Stimulated activated CD8-positive, alpha-beta memory T cell treated with anti-CD3 and anti-CD28 coated beads, Interleukin-7, amount 100 ng/mL, for 1 hour (primary cell): ENCODE measurements at places on chromosomes 16 and 17.

- DNase-seq, result no peak
Measured at GRCh38 chr16:72612256-72612655, 435.7 kb downstream of the ZFHX3 start.

- no peak for DNase-seq
Measured at GRCh38 chr17:2138761-2139160, 83.9 kb downstream of the HIC1 start.

- no peak for DNase-seq
Measured at GRCh38 chr16:22014271-22014873, 6.5 kb downstream of the MOSMO start.

DNA sequence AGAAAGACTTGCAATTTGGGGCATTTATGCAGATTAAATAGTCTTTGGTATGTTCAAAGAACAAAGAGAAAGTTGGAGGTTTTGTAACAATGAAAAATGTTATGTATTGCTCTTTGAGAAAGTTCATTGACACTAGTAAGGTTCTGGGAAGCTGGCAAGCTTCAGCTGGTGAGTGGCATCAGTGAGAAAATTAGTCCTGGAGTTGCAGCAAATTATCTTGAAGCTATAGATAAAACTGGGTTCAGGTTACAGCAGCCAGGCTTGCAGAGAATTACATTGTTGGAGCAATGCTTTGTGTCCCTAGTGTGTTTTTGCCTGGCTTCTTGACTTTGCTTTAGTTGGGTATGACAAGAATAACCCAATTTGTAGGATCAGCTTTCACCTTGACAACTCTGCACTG, 221.2 kb downstream of the CDH13 start:
- no peak for DNase-seq

- no peak for DNase-seq
Measured at GRCh38 chr16:57999971-58000705, at the start of gene ZNF319. Gene ZNF319 (minus strand): TSS chr16:58000672. CDS start chr16:57998265, 2,407 bp downstream.

GRCh38 chr17:63699638-63700527, at the start of gene LIMD2:
Gene LIMD2 (minus strand): TSS chr17:63700125. CDS start chr17:63699298, 827 bp downstream.
- DNase-seq, result peak; percentile 77

- no peak for DNase-seq
Measured at GRCh38 chr16:1978476-1979120, 2.7 kb downstream of the NOXO1 start.

GRCh38 chr17:17062866-17063265, 20.6 kb downstream of the MPRIP start:
- DNase-seq, result no peak

GRCh38 chr16:8886593-8887430, 4.7 kb downstream of the LITAFD start:
- no peak for DNase-seq

DNA sequence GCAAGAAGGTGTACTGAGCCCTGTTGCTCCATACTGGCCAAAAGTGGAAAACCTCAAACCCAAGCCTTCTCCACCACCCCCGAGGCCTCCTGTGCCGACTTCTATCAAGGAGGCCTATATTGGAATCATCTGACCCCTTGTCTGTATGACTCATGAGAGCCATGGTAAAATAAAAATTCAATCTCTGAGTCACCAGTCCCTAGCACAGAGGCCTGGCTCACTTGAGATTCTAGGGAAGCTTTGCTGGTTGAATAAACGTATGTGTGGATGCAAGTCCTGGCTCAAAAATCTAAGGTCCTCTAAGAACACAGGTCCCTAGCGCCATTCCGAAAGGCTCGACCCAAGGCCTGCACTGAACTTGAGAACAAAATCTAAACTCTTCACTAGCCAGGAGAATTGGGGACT, 15.0 kb downstream of the NSMCE1 start:
- no peak for DNase-seq

DNA sequence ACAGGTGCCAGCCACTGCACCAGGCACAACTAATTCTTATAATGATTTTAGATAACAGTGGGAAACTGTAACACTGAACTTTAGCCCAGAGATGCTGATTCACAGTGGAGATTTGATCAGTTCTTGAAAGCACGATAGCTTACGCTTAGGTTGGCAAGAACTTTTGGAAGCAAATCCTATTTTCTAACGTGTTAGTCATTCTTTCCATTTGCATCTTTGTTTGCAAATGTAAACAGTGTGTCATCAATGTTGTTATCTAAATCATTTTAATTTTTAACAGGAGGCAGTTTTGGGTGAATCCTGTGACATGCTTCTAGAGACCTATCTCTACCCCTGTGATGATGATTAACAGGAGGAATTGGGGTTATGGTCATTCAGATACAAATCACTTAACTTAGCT, 35.7 kb upstream of the GNA13 start:
- DNase-seq, result no peak

- DNase-seq, result no peak
Measured at GRCh38 chr17:67546578-67547527, 169.8 kb downstream of the PITPNC1 start.

DNA sequence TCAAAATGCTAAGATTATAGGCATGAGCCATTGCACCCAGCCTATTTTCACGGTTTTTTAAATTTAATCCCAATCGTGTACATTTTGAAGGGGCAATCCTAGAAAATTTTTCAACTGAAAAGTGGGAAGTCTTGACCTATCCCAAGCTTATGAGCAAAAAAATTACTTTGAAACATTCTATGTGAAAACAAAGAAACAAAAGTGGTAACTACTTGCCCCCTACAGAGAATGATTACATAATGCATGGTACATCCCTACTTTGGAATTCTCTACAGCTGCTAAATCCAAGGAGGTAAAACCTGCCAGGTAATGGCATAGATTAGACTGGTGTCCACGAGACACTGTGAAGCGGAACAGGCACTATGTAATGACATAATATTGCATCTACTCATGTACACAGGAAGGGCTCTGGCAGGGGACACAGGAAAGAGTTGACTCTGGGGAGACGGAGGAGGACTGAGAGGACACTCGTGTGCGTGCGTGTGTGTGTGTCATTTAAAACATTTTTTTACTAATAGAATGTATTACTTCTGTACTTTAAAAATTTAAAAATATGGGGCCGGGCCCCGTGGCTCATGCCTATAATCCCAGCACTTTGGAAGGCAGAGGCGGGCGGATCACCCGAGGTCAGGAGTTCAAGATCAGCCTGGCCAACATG, 15.7 kb downstream of the ASGR2 start:
- DNase-seq, result no peak

DNA sequence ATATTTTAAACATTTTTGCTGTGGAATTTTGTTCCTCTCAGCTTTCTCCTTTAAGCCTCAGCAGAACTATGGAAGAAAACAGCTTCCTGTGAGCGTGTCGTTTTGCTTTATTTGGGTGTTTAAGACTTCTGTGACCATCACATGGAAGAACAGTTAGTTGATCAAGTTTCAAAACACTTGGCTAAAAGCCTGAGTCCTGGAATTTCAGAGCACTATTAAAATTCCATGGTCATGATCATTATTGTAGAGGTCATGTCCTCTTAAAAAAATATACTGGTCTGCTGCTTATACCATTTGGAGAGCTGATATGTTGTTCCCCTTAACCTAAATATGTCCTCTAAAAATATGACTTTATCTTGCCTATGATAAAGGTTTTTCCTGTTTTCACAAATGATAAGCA, 12.6 kb upstream of the CDR2 start:
- DNase-seq, result no peak

- no peak for DNase-seq
Measured at GRCh38 chr17:77356109-77356689, 215.4 kb downstream of the SEC14L1 start.

GRCh38 chr16:59242556-59242955, 508.4 kb upstream of the GOT2 start:
- no peak for DNase-seq

DNA sequence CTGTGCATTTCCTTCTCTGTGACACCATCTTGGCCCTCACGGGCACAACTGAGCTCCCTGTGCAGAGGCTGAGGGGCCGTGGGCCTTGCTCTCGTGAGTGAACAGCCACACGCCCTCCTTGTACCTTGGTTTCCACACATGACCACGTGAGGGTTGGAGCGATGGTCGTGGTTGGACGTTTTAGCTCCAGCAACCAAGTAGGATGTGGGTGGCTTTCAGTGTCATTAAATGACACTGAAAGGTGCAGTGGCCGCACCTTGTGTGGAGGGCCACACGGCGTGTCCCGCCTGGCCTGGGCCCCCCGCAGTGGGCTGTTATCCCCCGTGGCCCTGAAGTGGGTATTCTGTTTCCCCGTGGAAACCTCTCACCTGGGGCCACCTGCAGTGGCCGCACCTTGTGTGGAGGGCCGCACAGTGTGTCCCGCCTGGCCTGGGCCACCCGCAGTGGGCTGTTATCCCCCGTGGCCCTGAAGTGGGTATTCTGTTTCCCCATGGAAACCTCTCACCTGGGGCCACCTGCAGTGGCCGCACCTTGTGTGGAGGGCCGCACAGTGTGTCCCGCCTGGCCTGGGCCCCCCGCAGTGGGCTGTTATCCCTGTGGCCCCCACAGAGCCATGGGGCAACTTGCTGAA, 28.2 kb downstream of the ACSF3 start:
- DNase-seq, result no peak

DNA sequence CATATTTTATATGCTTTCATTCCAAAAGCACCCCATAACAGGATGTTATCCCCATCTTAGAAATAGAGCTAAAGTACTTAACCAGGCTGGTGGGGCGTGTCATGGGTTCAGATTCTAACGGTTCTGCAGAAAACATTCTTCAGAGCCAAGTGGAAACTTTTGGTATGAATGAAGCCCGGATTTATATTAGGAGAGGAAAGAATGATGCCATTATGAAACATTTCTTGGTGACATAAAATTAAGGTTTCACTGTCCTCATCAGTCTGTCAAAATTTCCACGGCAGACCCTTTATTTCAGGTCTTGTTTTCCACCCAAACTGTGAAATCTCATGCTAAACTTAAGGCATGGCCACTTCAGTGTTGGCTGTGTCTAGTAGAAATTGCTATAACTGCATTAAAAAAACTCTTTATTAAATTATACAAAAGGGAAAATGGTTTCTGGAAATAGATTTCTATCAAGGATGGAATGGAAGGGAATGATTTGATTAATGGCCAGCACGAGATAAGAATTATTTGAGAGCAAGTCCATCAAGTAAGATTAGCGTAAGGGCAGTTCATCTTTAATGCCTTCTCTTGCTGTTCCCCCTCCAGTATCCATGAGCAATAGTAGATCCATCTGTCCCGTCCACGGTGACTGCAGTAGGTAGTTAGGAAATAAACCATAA, 11.7 kb downstream of the PRKCA start:
- DNase-seq, result no peak

- DNase-seq, result no peak
Measured at GRCh38 chr16:86625029-86625428, 46.7 kb downstream of the FOXL1 start.

- no peak for DNase-seq
Measured at GRCh38 chr16:11800382-11800718, 3.3 kb upstream of the ZC3H7A start.

DNA sequence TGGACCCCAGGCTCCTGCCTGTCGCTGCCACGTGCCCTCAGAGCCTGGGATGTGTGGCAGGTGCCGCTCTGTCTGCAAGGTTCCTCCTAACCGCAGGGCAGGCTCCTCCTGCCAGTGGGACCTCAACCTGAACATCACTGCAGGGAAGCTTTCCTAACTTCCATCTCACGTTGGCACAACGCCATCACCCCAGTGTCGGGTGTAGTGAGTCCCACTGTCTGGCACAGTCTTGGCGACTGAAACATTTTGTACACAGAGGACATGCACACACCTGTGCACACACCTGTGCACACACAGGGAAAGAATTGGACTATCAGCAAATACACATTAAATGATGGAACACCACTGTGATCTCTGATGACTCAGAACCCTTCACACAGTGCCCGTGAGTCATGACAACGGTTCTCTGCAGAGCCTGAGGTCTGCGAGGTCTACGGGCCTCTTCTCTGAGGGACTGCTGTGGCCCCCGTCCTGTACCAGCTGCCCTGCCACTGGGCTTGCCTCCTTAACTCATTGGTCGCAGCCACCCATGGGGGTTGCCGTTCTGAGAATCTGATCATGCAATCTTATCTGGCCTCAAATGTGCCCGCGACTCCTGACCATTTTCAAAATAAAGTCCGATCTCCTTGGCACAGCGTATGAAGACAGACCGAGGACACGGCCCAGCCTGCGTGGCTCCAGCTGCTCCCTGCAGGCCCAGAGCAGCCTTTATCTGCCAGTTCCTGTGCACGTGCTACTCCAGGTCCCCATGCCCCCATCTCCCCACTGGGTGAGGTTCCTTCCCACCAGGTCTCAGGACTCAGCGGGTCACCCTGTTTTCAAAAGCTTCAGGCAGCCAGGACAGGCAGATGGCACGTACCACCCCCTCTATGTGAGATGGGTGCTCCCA, 7.6 kb downstream of the CCDC57 start:
- no peak for DNase-seq

DNA sequence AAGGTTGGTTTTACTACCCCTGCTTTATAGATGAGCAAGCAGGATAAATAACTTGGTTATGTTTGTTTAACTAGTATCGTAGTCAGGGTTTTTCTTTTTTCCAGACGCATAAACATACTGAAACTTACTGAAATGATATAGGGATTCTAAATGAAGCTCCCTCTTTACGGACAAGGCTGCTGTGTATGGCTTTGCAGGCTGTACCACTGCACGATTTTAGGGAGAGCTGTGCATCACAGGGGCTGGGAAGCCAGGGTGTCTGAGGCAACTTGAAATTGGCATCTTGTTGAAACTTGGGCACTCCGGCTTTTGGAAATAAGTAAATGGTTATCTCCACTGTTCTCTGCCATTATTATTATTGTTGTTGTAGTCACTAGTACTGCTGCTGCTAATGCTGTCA, 218.1 kb upstream of the CDH8 start:
- no peak for DNase-seq

- no peak for DNase-seq
Measured at GRCh38 chr17:67196422-67196821, 48.6 kb downstream of the HELZ start.

DNA sequence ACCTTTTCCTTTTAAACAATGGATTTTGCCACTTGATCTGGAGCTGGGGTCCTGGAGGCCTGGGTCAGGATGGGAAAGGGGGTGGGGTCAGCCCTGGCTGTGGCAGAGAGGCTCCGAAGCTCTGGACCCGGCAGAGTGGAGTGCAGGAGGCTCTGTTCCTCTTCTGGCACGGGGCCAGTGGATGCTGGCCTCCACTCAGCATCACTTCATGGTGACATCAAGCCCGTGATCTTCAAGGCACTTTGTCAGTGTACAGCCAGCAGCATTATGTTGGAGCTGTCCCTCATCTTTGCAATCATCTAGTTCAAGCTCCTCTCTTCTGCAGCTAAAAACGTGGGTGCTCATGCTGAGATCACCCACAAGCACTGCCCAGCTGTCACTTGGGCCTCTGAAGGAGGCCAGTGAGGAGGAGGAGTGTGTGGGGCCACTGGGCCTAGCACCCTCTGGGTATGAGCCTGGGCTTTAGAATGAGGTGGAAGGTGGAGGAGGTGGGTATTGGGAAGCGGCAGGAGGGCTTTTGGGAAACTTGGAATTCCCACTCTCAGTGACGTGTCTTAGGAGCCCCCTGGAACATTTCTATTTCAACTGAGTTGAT, 45.9 kb upstream of the MGAT5B start:
- no peak for DNase-seq
